ENCODE measurements at places on chromosomes 11 and 22.

DNA sequence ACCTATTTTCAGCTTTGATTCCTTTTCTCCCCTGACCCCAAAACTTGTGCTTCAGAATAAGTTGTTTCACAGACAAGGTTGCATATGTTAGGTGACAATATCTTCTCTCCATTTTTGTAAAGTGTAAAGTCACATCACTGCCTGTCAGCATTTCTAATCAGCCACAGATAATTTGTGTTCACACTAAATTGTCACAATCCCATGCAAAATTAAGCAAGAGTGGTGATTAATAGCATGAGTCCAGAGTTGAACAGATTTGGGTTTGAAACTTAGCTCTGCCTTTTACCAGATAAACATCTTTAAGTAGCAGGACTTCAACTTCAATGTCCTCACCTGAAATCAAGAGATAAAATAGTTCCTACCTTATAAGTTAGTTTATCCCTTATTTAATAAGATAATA lies 80.1 kb downstream of the MICAL2 start:
- no peak for DNase-seq

GRCh38 chr11:16610738-16611388 lies 127.6 kb upstream of the C11orf58 start:
- DNase-seq, result no peak

DNA sequence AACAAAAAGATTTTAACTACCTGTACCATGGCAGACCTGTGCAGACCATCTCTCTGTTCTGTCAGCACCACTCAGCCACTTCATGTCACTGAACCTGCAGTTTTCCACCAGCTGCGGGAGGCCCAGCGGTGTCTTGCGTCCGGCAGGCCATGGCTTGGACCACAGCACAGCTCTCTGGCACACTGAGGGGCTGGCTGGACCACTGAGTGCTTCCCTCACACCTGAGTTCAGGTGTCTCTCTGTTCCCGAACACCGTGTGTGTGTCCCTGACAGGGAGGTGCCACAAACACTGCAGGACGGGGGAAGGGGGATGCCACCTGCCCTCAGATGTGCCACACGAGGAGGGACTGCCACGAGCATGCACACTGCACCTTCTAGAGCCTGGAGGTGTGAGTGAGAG lies 17.7 kb downstream of the MOV10L1 start:
- DNase-seq, result no peak

DNA sequence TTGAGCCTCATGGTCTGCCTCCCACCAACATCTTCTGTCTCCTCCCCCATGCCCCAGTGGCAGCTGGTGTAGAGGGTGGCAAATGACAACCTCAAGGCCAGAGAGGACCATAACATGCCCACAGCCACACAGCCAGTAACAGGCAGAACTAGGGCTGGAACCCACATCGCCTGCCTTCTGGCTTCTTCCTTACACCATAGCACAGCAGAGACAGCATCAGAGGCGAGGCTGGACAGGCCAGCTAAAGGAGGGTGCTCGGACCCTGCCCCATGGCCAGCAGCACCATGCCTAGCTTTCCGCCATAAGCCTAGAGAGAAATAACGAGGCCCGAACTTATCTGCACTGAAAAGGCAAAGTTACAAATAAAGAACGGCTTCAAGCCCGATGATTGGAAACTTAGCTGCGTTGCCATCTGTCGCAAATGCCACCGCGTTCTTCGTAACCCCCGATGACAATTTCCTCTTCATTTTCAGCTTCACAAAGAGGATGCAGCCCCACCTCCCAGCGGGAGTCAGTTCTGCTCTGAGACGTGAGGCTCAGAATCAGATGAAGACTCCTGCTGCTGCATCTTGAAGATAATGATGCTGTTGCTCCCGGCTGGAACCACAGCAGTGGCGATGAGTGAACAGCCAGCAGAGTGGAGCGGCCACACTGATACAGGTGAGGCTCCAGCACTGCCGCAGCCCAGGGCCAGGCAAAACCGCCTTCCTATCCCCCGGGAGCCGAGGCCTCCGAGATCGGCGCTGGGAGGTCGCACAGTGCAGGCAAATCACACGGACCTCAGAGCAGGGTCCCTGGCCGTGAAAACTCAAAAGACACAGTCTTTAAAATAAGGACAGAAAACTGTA lies 73.8 kb upstream of the RTL6 start:
- DNase-seq, result no peak

GRCh38 chr11:128405714-128406662 lies 181.4 kb downstream of the ETS1 start:
- no peak for DNase-seq

GRCh38 chr11:11871991-11872401 lies 30.2 kb downstream of the USP47 start:
- DNase-seq, result no peak

- DNase-seq, result no peak
Observed at GRCh38 chr11:35550374-35551036, 25.1 kb upstream of the PAMR1 start.

DNA sequence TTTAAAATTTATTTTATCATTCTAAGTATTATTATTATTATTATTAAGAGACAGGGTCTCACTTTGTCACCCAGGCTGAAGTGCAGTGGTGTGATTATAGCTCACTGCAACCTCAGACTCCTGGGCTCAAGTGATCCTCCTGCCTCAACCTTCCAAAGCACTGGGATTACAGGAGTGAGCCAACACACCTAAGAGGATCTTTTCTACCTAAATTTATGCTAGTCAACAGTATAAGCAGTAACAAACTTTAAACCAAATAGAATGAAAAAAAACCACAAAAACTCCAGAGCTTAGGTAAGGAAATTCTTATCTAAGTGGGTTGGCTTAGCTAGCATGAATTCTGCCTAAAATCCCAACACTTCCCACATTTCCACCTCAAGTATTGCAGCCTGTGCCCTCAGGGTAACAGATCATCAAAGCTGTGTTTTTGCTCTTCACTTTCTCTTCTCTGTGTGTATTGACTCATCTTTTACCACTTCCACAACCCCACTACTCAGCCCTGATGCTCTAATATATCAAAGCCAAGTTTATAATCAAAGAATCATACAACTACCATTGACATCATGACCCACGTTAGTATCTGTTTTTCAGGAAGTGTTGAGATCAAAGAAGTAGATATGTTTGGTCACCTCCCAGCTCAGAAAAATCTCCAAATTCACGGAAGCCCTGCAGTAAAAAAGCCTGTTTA lies 93.7 kb upstream of the SPON1 start:
- DNase-seq, result peak; percentile 41

- DNase-seq, result no peak
Observed at GRCh38 chr11:118010738-118011461, 24.7 kb downstream of the IL10RA start.

- peak; percentile 27 for DNase-seq
Observed at GRCh38 chr11:35751664-35752061, 89.1 kb downstream of the TRIM44 start.

GRCh38 chr11:66891851-66892660 lies 35.2 kb downstream of the LRFN4 start:
- DNase-seq, result peak; percentile 96

GRCh38 chr11:93536101-93536861 lies 6.9 kb downstream of the SMCO4 start:
- no peak for DNase-seq

DNA sequence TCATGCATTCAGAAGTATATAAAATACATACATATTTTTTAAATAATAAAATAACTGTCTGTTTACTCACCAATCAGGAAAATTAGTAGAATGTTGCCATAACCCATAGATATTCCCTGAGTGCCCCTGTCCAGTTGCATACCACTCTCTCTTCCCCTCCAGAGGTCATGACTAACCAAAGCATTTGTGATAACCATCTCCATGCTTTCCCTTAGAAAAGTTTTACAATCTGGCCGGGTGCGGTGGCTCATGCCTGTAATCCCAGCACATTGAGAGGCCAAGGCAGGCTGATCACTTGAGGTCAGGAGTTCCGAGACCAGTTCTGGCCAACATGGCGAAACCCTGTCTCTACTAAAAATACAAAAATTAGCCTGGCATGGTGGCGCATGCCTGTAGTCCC lies 33.2 kb upstream of the LDHA start:
- DNase-seq, result no peak

DNA sequence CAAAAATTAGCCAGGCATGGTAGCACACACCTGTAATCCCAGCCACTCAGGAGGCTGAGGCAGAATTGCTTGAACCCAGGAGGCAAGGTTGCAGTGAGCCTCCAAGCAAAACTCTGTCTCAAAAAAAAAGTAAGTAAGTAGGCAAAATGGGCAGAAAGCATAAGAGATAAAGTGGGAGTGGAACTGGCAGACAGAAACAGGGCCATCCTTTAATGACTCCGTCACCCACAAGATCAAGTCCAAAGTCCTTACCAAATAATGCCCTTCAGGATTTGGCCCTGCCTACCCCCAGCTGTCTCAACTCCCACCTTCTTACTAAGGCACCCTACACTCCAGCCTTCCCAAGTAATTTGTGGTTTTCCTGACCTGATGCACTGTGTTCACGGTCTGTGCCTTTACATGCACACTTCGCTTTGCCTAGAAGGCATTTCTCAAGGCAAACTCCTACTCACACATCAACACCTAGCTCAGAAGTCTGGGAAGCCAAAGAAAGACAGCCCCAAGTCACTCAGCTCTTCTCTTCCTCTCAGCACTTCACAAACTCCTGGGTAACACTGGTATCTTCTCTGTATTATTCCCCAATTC lies 6.1 kb downstream of the MAPK1 start:
- DNase-seq, result no peak

- DNase-seq, result no peak
Observed at GRCh38 chr11:73213196-73214143, 4.6 kb upstream of the P2RY2 start.

- DNase-seq, result no peak
Observed at GRCh38 chr22:24843048-24843447, 37.0 kb downstream of the SGSM1 start.

- no peak for DNase-seq
Observed at GRCh38 chr11:66287889-66288670, 863 bp downstream of the YIF1A start.

- no peak for DNase-seq
Observed at GRCh38 chr11:133326332-133326731, 206.0 kb downstream of the OPCML start.

DNA sequence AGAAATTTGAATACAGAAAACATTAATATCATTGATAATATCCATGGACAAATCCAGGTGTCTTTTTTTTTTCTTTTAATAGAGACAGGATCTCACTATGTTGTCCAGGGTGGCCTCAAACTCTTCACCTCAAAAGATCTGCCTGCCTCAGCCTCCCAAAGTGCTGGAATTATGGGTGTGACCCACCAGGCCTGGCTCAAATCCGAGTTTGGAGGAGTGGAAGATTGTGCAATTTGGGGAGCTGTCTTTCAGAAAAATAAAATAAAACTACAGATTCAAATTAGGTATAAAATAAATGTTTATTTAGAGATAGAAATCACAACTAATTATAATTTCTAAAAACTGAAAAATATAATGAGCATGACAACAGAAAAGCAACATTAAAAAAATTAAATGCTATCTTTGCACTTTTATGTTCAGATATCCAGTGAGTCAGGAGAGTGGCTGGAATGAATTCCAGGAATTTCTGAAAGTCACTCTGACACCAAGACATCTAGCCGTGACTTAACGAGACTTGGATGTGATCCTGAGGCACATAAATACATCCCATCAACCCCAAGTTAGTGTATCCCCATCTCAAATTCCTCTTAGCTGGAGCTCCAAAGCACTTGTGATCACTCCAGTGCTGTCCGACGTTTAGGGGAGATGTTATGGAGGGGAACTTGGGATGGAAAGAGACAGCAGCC lies 128.6 kb upstream of the THY1 start:
- no peak for DNase-seq

DNA sequence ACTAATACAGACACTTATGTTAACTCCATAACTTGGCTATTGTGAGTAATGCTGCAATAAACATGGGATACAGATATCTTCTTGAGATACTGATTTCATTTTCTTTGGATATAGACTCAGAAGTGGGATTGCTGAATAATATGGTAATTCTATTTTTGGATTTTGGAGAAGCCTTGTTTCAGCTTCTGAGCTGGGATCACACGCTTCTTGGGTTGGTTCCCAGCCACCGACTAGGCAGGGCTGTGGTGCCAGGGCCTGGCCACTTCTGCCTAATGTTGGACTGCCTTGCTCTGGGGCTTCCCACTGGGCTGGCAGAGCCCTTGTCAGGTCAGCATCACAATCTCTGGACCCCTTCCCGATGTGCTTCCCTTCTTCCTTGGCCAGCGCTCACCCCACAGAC lies 14.0 kb upstream of the MCHR1 start:
- DNase-seq, result no peak

DNA sequence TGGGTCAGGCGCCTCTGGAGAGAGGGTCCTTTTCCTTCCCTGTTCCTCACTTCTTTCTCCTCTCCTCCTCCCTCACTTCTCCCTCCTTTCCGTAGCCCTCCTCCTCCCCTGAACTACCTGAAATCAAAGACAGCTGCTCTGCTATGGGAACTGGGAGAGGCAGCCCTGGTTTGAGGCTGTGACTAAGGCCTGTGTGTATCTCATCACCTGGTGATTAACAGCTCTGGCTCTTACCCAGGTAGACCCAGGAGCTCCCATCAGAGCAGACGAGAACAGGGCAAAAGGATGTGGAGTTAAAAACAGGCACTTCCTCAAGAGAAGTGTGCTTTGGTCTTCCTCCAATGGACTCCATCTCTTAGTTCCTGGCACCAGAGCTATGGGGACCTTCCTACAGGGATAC lies 5.8 kb downstream of the ISX start:
- no peak for DNase-seq

GRCh38 chr11:113998574-113998973 lies 23.7 kb downstream of the HTR3A start:
- no peak for DNase-seq

DNA sequence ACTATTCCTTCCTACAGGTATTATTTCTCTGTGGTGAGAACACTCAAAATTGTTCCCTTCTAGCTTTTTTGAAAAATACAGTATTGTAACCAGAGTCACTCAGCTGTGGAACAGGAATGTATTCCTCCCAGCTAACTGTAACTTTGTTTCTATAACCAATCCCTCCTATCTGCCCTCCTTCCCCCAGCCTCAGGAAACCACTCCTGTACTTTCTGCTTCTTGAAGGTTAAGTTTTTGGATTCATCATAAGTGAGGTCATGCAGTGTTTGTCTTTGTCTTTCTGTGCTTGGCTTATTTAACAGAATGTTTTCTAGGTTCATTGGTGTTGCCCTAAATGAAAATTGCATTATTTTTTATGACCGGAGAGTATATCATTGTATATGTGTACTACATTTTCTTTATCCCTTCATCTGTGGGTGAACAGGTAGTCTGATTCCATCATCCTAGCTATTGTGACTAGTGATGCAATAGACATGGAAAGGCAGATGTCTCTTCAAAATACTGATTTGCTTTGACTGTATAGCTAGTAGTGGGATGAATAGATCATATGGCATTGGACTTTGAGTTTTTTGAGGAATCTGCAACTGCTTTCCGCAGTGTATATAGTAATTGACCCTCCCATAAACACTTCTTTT lies 112.9 kb upstream of the GRK3 start:
- DNase-seq, result no peak

- no peak for DNase-seq
Observed at GRCh38 chr22:32531931-32532819, 57.6 kb downstream of the FBXO7 start.

- no peak for DNase-seq
Observed at GRCh38 chr11:13068211-13068610, 59.1 kb downstream of the RASSF10 start.
